Epithelial cell of prostate (primary cell): ENCODE measurements at places on chromosomes 11 and 22.

GRCh38 chr22:48849963-48850657 lies 977.6 kb downstream of the BRD1 start:
- DNase-seq = no peak

- DNase-seq = no peak
Measured at GRCh38 chr11:27239305-27239942, 123.6 kb downstream of the CCDC34 start.

- DNase-seq = no peak
Measured at GRCh38 chr11:81432333-81432732, 1301.3 kb downstream of the FAM181B start.

DNA sequence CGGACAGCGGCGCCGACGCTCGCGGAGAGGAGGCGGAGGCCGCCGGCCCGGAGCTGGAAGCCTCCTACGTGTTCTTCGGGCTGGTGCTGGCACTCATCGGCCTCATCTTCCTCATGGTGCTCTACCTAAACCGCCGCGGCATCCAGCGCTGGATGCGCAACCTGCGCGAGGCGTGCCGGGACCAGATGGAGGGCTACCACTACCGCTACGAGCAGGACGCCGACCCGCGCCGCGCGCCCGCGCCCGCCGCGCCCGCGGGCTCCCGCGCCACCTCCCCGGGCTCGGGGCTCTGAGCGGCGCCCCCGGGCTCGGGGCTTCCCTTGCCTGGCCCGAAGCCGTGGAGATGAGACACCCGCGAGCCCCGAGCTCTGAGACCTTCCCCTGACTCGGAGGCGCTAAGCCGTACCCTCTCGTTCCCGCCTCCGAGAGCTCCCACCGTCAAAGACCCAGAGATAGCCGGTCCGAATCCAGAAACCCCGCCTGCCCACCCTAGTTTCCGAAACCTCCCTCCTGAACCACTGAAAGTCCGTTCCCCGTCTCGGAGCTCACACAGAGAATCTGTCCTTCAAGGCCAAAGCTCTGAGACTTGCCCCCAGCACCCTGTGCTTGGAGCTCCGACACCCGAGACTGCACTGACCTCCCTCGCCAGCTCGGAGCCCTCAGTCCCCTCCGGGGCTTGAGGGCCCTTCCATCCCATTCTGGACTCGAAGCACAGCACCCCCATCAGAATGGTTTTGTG lies 1.5 kb downstream of the TPBGL start:
- no peak for DNase-seq

- DNase-seq = no peak
Measured at GRCh38 chr11:108592591-108593213, 866 bp downstream of the EXPH5 start.

DNA sequence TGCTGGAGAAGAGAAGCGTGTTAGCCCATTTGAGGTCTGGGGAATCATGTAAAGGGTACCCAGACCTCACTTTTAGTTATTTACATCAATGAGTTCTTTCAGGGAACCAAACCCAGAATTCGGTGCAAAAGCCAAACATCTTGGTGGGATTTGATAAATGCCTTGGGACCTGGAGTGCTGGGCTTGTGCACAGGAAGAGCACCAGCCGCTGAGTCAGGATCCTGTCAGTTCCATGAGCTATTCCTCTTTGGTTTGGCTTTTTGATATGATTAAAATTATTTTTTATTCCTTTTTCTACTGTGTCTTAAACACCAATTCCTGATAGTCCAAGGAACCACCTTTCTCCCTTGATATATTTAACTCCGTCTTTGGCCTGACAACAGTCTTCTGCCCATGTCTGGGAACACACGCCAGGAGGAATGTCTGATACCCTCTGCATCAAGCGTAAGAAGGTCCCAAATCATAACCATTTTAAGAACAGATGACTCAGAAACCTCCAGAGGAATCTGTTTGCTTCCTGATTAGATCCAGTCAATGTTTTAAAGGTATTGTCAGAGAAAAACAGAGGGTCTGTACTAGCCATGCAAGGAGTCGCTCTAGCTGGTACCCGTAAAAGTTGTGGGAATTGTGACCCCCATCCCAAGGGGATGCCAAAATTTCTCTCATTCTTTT lies 65.2 kb downstream of the ALX4 start:
- no peak for DNase-seq

- no peak for DNase-seq
Measured at GRCh38 chr22:27175021-27175838, 517.8 kb downstream of the MIAT start.

GRCh38 chr11:36591433-36591832 lies 2.9 kb upstream of the IFTAP start:
- no peak for DNase-seq

DNA sequence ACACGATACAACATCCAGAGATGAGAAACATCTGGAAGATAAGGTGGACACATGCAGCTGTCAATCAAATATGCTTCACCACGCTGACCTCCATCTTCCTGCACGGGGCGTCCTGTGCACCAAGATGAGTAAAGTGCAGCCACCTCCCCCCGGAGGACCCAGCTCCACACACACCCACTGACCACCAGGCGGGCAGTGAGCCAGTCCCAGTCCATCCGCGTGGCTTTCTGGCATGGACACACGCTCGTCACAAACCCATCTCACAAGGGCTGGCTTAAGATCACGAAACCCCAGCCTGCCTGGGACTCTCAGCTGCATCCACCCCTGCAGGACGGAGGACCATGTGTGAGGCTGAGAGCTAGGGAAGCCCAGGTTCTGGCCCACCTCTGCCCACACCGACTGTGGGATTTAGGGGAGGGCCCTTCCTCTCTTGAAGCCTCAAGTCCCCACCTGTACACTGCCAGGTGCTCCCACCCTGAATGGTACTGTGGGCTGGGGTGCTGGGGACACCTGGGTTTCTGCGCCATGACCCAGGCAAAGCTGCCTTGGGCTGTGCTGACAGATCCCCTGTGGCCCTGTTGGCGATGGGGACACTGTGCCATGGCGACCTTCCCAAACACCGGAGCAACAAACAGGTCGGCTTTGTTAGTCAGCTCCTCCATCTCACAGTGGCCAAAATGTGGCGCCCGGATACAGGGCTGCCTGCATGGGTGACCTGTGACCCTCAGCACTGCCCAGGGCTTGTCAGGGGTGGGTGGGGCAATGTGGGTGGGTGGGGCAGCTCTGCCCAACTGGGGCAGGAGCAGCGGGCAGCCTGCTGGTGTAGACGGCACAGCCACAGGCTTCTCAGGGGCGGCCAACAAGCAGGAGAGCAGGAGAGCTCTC lies 629.0 kb downstream of the TBC1D22A start:
- DNase-seq = no peak

DNA sequence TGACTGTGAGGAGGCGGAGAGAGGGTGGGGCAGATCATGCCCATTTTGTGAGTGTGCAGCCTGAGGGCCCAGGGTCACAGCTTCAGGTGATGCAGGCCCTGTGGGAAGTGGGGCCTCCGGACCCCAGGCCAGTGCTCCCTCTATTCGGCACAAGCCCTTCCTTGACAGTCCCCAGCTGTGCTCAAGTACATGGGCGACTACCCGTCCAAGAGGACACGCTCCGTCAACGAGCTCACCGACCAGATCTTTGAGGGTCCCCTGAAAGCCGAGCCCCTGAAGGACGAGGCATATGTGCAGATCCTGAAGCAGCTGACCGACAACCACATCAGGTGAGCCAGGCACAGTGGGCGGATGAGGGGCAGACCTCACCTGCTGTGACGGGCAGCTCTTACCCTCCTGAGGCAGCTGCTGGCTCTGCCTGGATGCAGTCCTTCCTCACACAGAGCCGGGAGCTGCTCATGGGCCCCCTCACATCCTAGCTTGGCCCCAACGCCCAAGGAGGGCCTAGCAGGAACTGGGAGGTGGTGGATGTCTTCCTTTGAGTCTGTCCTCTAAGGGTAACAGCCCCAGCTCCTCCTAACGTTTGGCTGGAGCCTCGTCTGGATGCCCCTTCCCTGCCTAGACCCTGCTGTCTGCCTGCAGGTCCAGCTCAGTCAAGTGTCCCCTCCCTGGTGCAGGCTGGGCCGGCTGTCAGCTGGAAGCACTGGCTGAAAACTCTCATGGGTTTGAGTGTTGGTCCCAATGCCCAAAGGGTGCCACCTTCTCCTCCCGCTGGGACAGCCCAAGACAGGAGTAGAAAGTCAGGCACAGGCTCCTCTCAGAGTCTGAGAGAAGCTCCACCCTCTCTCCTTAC lies 76.1 kb downstream of the MYO7A start:
- no peak for DNase-seq

DNA sequence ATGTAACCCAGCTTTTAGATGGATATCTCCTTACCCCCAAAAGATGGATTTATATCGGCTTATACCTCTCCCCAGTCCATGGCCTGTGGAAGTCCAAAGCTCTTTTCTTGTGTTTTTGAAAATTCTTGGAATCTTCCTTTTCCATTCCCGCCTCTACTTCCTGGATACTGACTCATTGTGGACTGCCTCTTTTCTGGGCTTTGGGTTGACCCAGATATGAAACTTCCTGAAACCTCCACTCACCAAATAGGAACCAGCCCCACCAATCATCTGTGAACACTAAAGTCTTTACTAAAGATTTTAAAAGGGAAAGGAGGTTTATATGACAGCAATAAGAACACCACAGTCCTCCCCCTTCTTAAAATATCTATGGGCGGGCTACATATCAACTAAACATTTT lies 163.4 kb upstream of the SYN3 start:
- no peak for DNase-seq

- DNase-seq = no peak
Measured at GRCh38 chr22:25113316-25113721, 86.3 kb upstream of the CRYBB3 start.

DNA sequence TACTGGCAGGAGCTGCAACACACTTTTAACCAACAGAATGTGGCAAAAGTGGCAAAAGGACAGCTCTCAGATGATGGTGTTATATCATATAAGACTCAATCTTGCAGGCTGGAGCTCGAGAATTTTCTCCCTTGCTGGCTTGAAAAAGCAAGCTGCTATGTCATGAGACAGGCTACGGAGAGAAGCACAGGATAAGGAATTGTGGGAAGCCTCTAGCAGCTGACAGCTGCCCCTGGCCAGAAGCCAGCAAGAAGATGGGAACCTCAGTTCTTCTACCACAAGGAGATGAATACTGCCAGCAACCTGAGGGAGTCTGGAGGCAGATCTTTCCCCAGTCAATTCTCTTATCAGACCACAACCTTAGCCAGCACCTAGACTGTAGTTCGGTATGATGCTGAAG lies 24.6 kb downstream of the FXYD6 start:
- no peak for DNase-seq

- DNase-seq = no peak
Measured at GRCh38 chr11:58621586-58622262, 741 bp upstream of the CNTF start.

DNA sequence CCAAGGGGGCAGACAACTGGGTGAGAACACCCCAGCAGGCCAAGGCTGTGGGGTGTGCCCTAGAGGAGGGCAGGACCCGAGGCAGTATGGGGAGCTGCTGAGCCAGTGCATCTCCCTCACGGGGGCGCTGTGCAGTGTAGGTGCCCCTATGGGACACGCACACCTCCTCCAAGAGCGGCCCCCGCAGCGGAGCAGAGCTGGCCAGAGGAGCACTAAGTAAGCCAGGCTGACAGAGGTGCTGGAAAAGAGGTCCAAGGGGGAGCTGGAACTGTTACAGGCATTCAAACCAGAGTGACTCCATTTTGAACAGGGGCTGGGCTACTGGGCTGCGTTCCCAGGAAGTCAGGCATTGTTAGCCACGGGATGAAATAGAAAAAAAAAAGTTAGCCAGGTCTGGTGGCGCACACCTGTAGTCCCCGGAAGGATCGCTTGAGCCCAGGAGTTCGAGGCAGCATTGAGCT lies 41.8 kb downstream of the TST start:
- no peak for DNase-seq

DNA sequence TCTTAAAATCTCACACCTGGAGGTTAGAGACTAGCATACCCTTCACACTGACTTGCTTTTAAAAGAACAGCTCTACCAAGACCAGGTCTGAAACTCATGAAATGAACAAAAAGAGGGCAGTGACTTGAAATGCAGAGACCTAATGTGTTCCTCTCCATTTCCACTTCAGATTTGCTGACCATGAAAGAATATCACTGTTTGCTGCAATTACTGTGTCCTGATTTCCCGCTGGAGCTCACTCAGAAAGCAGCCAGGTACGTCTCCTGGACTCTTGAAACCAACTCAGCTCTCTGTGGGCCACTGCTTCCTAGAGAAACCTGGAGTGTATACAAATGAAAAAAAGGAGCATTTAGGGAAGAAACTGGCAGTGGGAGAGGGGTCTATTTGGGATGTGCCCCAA lies 39.2 kb downstream of the ARFGAP2 start:
- no peak for DNase-seq

DNA sequence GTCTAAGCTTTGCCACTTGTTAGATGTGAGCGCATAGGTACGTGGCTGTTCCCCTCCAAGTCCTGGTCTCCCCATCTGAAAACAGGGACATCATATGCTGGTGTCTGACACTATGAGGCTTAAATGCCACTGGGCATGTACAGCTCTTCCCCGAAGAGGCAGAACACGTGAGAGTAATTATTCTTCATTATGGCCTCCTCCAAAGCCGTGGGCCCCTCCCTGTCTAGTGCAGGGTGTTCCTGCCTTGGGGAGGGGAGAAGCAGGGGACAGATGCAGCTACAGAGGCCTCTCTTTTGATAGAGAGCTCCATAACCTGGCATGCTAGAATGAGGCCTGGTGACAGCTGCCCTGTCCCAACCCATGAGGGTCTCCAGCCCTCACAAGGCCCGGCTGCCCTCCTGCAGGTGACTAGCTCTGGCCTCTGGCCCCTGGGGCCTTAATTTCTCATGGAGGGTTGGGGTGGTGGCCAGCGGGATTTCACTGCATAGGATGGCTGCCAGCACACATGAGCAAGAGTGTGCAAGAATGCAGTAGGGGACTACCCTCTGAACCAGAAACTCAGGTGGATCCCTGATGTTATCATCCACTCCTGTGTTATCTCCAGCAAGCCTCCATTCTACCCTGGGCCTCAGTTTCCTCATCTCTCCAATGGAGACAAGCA lies 334.6 kb downstream of the MN1 start:
- DNase-seq = no peak

DNA sequence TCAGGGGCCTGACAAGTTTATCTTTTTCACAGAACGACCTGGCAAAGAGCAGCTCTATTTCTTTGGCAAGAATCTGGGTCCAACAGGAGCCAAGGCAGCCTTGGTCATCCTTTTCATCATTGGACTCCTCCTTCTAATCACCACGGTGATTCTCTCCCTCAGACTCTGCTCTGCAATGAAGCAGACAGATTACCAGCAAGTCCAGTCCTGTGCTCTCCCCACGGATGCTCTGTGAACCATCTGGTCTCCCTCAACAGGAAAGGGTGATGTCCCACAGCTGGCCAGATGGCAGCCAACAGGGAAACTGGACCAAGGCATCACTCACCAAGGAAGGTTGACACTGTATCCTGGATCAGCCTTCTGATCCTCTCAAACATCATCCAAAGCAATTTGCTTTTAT lies 17.0 kb upstream of the PANX1 start:
- no peak for DNase-seq
